Activated CD4-positive, alpha-beta T cell treated with anti-CD3 and anti-CD28 coated beads, Interleukin-2, amount 50 U/mL, for 48 hours (primary cell): ENCODE measurements at places on chromosomes 1 and 21.

DNA sequence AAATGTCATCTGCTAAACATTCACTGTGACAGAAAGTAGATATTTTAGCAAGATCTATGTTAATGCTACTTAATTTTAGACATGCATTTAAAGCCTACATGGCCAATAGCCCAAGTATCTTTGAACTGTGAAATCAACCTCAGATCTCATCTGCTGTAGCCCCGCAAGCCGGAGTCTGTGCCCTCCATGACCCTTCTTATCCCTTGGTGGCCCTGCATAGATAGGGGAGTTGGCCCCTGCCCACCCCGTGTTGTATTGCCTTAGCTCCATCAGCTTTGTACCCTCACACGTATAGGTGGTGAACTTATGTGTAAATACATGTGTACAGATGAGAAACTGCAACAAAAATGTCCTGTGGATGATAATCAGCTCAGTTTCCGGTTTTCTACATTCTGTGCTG lies 18.5 kb downstream of the ATP5PO start:
- DNase-seq = no peak

DNA sequence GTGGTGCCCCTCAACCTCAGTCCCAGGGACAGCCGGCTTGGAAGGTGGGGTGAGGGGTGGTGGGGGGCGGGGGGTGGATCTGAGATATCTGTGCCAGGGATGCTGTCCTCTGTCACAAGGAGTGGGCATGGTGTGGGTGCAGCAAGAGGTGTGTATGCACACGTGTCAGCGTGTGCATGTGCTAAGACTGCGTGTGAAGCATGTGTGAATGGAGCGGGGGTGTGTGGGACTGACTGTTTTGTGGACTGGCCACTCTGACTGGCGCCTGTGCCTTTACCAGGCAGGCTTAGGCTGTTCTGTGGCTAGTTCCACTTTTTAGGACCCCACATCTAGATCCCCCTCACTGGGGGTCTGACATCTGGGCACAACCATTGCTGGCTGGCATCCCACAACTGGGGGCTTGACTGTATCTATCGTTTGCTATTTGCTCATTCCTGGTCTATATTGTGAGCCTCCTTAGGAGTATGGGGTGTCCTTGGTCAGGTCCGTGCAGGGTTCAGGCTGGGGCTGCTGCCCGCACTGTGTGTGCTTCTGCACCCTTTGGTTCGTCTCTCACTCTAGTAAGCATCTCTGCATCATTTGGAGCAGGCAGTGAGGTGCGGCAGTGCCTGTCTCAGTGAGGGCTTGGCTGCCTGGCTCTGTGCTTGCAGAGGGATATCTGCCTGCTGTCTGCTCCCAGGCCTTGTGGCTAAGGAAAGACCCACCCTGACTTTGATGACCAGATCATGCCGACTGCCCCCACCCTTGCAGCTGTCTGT lies 1.9 kb downstream of the AMPD2 start:
- no peak for DNase-seq

DNA sequence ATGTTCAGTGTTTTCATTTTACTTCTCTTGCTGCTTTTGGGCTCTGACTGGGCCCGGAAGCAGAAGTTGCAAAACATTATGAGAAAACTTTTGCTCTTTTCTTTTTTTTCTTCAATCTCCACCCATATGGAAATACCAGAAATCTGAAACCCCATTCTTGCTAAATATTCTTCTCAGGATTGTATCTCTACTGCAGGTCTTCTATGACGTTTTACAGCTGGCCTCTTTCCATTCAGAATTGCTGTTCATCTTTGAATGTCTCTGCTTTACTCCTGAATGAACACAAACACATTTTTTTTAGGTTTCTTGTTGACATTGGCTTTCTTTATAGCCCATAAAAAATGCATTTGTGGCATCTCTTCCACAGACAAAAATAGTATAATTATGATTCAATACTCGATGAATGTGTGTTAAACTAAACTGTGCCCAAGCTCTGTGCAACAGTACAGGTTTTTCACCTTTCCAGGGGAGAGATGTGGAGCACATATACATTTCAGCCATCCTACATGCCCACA lies 18.8 kb downstream of the PTPRC start:
- DNase-seq = no peak

GRCh38 chr1:178510155-178510554 lies 2.8 kb upstream of the TEX35 start:
- DNase-seq = no peak

GRCh38 chr1:248871837-248872401 lies 13.0 kb upstream of the ZNF692 start:
- no peak for DNase-seq

- no peak for DNase-seq
These were observed 3.7 kb upstream of the CAPN8 start for GRCh38 chr1:223669003-223669795.

- no peak for DNase-seq
These were observed 53.7 kb upstream of the CACYBP start for GRCh38 chr1:174946031-174946430.

- DNase-seq = no peak
These were observed 95.0 kb downstream of the VWA5B1 start for GRCh38 chr1:20385630-20386029.

DNA sequence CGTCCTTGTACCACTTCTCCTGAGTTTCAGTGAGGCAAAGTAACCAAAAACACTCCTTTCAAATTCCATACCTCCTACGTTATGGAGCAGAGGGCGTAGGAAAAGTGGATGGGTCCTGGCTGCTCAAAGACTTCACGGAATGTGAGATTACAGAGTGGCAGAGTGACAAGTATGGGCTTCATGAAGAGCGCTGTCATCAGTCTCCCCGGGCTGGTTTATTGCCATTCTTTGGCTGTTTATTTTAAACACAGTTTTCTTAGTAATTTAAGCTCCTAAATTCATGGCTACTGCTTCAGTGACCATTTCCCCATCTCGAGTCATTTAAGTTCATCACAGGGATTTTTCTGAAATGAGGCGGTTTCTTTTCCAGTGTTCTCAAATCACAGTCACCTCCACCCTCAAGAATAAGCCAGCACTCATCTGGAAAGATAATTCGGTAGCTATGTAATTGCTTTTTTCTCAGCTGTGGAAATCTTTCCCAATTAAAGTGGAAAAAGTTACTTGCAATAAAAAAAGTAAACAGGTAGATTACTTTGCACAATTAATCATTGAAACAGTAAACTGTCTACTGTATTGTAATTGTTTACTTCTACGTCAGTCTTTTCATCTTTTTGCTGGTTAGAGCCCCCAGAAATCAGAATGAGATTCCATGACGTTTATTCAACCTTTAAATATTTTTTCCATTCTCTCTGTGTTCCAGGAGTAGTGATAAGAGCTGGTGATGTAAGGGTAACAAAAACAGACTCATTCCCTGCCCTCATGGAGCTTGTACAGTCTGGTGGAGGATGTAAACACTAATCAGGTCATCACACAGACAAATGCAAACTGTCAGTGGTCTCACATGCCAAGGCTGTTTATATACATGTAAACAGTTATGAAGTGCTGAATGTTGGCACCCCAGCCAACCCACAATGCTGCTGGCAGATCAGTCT lies 3.0 kb upstream of the SMYD2 start:
- DNase-seq = no peak
